ENCODE measurements at places on chromosomes 5 and 9.

- DNase-seq = no peak
These were observed 4.4 kb downstream of the HNRNPH1 start for GRCh38 chr5:179618923-179619554.

GRCh38 chr5:79561525-79561893, 47.6 kb upstream of the HOMER1 start:
- DNase-seq = peak; percentile 34

GRCh38 chr5:159342840-159343239, 12.6 kb upstream of the IL12B start:
- DNase-seq = no peak

DNA sequence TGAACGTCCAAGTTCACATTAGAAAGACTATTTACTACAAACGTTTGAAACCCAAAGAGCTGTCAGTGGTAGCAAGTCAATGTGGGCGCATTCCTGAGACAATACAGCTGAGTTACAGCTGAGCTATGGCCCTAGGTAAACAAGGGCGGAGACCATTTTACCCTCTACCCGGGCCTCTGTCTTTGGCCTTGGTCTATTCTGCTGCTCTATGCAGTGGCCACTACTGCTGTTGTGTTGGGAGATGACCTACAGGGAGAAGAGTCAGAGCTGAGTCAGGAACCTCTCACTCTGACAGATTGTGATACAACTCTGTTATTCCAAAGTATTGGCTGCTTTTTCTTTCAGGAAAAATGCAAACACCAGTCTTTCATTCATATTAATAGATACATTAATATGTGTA, 700.6 kb downstream of the SEMA5A start:
- DNase-seq = no peak

GRCh38 chr5:133754575-133755169, 142.3 kb upstream of the FSTL4 start:
- DNase-seq = peak; percentile 37

DNA sequence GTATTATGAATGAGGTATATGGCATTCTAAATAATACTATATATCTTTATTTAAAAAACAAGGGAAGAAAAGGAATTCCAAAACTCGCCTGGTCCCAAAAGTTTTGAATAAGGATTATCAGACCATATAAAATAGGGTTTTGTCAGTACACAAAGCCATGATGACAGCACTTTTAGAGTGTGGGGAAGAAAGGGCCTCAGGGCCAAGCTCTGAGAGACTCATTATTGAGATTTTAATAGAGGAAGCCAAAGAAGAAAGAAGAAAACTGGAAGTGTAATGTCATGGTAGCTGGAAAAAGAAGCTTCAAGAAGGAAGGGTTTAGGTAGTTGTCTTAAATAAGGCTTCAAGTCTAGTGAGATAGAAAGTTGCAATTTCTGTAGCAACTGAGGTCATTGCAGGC, 53.0 kb downstream of the FCHO2 start:
- DNase-seq = no peak

DNA sequence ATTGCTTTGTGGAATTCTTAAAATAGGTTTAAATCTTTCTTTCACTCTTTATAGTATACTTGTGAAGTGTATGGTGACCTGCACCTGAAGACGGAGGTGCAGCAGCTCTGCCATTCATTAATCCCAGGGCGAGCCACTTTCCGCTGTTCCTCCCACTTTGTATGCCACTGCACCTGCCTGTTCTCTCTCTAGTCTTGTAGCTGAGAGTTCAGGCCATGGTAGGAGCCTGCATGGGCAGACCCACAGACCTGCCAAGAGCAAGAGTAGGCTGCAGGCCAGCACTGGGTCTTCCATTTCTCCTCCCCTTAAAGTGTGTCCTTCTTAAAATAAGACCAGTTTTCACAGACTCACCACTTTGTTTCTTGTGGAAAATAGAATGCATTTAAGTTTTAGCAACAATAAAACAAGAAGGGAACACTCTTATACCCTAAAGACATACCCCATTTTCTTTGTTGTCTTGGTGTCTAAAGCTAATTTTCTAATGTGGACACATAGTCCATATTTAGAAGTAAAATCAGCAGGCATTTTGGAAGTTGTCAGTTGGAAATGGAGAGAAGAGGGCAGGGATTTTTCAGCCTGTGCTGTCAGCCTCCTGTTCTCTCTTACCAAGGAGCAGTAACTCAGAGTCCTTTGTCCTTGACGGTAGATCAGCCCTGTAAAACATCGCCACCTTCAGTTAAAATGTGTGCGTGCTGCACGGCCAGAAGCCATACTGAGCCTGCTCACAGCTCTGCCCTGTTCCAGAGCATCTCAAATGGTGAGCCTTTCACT, 103.2 kb downstream of the SNCAIP start:
- DNase-seq = no peak

DNA sequence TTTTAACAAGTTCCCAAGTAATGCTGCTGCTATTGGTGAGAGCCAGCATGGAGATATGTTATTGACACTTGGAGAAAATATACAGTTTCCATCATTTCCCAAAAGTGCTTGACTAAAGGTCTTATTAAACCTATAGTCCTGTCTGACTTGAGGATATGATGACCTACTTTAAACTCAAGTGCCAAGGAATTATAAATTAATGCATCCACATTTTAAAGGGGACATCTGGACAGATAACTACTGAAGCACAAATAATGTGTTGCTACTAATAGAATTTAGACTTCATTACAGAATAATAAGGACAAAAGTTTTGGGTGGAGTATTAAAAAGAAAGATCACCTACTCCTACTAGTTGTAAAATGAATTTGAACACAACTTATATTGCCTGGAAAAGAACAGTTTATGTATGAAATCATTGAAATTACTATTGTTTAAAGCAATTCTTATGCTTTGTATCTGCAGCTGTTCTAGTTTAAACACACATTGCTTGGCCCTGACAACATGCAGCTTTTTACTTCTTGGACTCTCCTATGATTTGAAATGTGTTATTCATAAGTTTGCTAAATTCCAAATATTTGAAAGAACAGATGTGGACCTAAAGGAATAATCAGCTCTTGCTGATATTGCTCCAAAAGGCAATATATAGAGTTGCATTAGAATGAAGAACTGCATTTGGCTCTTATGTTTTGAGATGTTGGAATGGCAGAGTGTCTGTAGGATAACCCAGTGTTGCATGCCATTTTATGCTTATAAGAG, 73.4 kb downstream of the SGCD start:
- DNase-seq = no peak

DNA sequence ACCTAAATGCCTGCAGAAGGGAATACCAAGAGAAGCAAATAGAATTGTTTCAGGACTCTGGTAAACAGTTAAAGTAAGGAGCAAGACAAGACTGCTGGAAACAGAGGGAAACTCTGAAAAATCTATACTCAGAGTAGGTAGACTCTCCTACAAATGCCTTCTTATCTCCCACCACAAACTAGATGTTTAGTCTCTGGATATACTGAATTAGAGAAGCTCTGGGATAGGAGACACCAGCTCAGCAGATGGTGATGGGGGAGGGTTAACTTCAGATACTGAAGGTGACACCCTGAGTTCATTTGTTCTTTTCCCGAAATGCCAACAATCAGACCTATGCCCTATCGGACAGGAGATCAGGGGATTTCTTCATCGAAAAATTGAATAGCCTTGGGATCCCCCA, 54.1 kb upstream of the CHD1 start:
- DNase-seq = no peak

DNA sequence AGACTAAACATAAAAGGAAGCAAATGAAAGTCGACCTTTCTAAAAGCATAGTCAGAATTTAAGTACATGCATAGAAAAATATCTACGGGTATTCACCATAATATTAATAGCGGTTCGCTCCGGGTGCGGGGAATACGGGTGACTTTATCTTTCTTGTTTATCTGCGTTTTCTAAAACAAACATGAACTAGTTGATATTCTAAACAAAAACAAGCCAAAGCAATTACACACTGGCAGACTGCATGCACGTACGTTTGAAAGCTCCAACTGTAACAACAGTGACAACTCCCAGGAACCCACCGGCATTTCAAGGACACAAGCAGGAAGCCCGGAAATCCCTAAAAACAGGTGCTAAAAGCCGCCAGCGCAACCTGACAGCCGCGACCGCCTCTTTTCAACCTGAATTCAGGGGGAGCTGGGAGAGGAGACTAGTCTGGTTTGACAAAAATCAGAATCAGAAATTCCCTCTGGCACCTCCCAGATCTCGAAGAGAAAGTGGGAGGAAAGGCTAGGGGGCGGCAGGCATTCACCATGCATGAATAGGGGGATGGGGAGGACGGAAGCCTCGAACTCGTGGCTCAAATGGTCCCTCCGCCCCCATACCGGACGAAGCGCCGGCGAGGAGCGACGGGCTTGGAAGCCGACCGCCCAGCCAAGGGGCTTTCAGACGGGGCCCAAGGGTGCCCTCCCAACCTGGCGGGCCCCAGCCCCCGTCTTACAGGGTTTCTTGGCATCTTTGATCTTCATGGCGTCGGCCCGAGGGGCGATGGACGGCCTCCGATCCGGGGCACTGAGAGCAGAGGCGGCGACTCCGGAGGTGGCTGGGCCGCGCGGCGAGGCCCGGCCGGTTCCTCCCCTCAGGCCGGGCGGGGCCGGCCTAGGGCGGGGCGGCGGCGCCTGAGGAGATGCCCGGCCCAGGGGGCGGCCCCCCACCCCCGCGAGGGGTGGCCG, at the start of gene PANK3:
Gene PANK3 (minus strand): TSS at position 831 of the 950 bp plus-strand sequence. CDS start 85 bp downstream, at position 746.
- peak; percentile 6 for DNase-seq

- DNase-seq = no peak
These were observed 399.0 kb downstream of the CDH10 start for GRCh38 chr5:24245821-24246220.

DNA sequence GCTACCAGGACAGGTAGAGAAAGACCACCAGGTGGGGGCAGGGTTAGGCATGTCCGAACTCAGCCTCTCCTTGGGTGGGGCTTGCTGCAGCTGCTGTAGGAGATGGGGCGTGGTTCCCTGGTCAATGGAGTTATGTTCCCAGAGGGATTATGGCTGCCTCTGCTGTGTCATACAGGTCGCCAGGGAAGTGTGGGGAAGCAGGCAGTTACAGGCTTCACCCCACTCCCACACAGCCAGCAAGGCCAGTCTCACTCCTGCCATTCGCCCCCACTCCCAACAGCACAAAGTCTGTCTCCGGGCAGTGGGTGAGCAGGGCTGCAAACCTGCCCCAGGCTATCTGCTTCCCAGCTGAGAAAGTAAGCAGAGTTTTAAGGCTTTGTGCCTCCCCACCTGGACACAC, 20.0 kb upstream of the CEP72 start:
- DNase-seq = no peak

GRCh38 chr9:128636556-128637530, 19.8 kb downstream of the DYNC2I2 start:
- no peak for DNase-seq

- DNase-seq = no peak
These were observed 50.1 kb downstream of the TMEM167A start for GRCh38 chr5:83026930-83027687.

- no peak for DNase-seq
These were observed 223.7 kb upstream of the GRAMD2B start for GRCh38 chr5:126199467-126199866.

- no peak for DNase-seq
These were observed 86.1 kb downstream of the FBXL17 start for GRCh38 chr5:108295578-108296368.

DNA sequence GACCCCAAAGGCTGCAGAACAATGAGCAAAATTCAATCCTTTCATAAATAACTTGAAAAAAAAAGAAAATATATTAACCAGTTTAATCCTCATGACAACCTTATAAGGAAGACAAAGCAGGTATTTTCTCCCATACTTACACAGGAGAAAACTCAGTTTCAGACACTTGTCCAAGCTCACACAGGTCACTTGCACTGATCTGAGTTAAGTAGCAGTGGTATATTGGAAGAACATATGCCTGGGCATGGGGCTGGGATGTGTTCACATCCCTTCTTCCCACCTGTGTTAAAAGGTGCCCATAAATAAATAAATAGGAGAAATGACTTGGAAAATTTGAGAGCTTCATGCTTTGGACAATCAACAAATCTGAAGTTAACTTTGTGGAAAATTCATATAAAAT, 63.5 kb upstream of the SELENOP start:
- no peak for DNase-seq

DNA sequence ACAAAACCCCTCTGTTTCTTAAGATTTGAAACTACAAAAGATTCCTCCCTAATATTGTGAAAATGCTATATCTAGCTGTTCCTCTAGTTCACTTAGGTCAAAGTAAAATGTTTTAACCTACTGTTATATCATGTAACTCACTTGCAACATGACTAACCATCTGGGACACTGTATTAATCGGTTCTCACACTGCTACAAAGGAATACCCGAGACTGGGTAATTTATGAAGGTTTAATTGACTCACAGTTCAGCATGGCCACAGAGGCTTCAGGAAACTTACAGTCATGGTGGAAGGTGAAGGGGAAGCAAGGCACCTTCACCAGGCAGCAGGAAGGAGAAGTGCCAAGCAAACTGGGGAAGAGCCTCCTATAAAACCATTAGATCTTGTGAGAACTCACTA, 34.7 kb downstream of the DIMT1 start:
- DNase-seq = no peak

GRCh38 chr5:153659039-153659736, 168.7 kb downstream of the GRIA1 start:
- no peak for DNase-seq

DNA sequence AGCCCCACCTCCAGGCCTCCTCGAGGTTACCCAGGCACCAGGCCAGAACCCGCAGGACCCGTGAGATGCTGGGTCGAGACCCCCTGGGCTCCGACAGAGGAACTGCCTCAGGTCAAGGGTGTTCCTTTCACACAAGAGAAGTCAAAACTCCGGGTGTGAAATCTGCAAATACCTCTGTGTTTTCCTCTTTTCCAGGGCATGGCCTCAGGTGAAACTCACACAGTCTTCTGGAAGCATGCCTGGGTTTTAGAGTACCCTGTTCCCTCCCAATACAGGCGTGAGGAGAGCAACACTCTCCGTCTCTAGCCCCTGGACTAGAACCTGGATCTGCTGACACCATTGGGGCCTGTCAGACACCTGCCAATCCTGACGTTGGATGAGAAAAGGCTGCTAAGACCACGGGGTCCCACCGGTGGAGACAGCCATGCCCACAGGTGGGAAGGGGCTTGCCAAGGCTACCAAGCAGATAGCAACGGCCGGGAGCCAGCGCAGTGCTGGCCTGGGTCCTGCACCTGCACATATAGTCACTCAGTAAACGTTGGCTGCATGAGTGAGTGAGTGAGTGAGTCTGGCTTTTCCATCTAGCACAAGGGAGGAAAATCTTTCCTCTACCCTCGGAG, 182.0 kb upstream of the PPP1R26 start:
- DNase-seq = no peak

GRCh38 chr5:95252801-95253200, 32.1 kb downstream of the MCTP1 start:
- DNase-seq = no peak

DNA sequence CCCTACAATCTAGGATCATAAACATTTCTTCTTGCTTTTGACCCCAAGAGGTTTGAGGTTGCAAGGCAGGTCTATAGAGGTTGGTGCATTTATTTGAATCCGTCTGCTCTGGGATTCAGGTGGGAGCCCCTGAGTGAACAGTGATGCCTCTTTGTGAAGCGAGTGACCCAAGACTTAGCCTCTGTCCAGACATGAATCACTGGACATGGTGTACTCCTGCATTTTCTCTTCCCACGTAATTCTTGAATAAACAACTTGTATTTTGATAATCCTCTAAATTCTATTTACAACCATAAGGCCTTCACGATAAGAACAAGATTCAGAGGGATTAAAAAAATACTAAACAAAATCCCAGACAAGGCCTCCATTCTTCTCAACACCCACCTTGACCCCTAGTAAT, 67.5 kb upstream of the PLPP6 start:
- no peak for DNase-seq

GRCh38 chr5:171437286-171437821, 17.9 kb downstream of the FGF18 start:
- DNase-seq = no peak

- no peak for DNase-seq
These were observed 30.6 kb upstream of the ANKRD33B start for GRCh38 chr5:10533226-10533625.

- DNase-seq = no peak
These were observed 1.2 kb upstream of the IL11RA start for GRCh38 chr9:34650816-34651215.

Data from activated naive CD8-positive, alpha-beta T cell treated with anti-CD3 and anti-CD28 coated beads, Interleukin-2, amount 50 U/mL, for 24 hours (primary cell).